ENCODE measurements at places on chromosomes 11 and 22.

DNA sequence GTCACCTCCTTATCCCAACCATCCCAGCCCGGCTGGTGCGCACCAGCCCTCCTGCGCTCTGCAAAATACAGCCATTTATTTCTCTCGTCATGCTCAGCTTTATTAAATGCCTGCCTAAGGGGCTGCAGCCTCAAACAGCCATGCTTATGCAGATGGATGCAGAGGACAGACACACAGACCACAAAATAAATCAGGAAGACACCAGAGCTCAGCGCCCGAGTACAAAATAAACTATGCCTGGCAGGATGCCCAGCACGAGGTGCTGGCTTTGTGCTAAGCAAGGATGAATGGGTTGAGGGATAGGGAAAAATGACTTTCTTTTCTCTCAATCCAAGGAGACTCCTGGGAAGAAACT, 70.5 kb downstream of the RPUSD4 start:
- peak; percentile 88 for DNase-seq

DNA sequence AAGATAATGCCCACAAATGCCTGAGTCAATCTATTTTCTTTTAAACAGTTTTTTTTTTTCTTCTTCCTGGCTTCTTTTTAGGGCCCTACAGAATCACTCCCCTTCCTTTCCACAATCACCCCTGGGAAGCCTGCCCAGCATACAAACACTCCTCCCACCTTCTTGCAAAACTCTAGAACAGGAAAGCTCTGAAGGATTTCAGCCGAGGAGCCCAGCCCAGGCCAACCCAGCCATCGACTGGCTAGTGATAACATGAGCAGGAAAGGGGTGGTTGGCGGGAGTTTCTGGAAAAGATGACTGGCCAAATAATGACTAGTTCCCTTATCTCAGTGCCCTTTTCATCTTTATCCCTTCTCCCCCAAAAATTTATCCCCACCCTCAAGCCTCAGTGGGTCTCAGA, 68.2 kb downstream of the USP35 start:
- peak; percentile 66 for DNase-seq

- DNase-seq: no peak
Measured at GRCh38 chr11:61532134-61533038, 23.8 kb downstream of the LRRC10B start.

GRCh38 chr11:57131080-57131790, 50.5 kb upstream of the LRRC55 start:
- peak; percentile 28 for DNase-seq

Data from muscle of leg (tissue), 16 donors.